ENCODE measurements at places on chromosomes 2 and 18.

DNA sequence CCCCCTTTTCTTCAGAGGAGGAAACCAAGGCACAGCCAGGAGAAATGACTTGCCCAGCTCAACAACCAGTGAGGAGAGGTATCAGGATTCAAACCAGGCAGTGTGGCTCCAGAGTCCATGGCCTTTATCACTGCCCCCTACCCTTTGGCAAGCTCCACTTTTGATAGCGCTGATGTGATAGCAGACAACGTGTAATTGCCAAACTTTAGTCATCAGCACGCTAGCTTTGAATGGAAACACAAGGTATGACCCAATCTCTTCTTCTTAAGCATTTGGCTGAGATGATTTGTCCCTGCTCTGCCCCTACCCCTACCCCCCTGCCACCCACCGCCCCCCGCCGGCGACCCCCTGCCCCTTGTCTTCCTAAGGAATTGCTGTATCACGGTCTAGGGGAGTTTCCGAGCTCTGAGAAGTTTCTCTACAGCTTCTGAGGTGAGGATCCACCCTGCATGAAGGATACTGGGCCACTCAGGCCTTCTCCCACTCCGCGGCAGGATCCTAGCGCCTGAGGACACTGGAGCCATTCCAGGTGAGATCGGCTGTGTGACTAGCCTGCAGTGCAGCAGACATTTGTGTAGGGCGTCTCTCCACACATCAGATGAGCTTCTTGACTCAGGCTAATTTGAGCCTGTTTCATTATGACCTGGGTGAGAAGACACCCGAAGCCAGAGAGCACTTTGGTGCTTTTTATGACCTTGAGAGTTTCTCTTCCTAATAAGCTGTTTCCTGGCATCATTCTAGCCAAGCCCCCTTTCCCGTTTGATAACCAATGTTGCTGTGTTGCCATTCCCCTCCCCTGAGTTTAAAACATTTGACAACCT, 75.1 kb upstream of the MAP4K4 start:
- DNase-seq, result no peak

- peak; percentile 4 for DNase-seq
These were observed 59.9 kb upstream of the SNTG2 start for GRCh38 chr2:890791-891190.

- no peak for DNase-seq
These were observed 105.1 kb downstream of the DYSF start for GRCh38 chr2:71558300-71559051.

DNA sequence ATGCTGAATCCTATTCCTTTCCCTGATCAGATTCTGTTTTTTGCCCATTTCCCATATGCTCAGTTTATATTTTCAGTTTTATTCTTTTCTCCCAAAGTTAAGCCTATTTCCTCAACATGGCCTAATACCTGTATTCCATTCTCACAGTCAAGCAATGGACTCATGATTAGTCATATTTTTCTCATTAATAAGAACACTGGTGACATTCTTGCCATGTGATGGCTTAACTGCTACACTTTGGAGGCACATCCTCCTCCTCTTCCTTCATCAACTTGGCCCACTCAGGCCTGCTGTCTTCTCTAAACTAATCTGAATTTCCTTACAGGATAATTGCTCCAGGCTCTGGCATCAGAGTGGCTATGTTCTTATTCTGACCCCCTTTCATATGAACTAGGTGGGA, 679.2 kb downstream of the NYAP2 start:
- no peak for DNase-seq

- DNase-seq, result peak; percentile 70
These were observed 227.8 kb upstream of the RBBP8 start for GRCh38 chr18:22705328-22705727.

DNA sequence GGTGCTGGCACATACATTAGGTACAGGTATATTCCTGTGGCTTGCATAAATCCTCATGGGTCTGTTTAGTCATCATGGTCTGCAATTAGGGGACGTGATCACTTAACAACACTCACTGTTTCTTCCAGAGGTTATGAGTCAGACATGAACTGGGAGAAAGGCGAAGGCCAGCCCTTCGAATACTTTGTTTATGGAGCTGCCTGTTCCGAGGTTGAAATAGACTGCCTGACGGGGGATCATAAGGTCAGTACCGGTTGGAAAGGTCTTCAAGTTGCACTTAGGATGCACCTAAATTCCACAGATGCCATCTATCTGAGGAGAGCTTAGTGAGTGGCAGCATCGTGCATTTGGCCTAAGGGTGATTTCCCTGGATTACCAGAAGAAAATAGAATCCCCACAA, 76.9 kb downstream of the AOX1 start:
- peak; percentile 27 for DNase-seq

- DNase-seq, result no peak
These were observed 189.2 kb downstream of the SMAD7 start for GRCh38 chr18:48761582-48761981.

DNA sequence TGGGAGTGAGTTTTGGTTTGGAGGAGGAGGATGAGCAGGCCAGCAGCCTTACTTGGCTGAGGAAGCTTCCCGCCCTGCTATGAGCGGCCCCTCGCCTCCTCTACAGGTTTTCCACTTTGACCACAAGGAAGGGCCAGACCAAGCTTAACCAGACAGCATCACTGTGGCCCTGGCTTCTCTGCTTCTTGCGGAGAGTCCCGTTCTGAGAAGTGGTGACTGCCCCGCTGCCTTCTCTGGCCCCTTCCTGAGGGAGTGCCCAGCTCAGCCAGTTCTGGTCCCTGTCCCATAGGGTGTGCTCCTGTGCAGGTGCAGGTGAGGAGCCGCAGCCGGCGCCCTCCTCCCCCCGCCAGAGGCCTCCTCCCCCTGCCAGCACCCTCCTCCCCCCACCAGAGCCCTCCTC, 101.0 kb downstream of the FAM210A start:
- no peak for DNase-seq

GRCh38 chr2:71063216-71063615, 5.2 kb upstream of the NAGK start:
- DNase-seq, result no peak

- no peak for DNase-seq
These were observed 60.5 kb downstream of the AQP12A start for GRCh38 chr2:240752209-240752608.

DNA sequence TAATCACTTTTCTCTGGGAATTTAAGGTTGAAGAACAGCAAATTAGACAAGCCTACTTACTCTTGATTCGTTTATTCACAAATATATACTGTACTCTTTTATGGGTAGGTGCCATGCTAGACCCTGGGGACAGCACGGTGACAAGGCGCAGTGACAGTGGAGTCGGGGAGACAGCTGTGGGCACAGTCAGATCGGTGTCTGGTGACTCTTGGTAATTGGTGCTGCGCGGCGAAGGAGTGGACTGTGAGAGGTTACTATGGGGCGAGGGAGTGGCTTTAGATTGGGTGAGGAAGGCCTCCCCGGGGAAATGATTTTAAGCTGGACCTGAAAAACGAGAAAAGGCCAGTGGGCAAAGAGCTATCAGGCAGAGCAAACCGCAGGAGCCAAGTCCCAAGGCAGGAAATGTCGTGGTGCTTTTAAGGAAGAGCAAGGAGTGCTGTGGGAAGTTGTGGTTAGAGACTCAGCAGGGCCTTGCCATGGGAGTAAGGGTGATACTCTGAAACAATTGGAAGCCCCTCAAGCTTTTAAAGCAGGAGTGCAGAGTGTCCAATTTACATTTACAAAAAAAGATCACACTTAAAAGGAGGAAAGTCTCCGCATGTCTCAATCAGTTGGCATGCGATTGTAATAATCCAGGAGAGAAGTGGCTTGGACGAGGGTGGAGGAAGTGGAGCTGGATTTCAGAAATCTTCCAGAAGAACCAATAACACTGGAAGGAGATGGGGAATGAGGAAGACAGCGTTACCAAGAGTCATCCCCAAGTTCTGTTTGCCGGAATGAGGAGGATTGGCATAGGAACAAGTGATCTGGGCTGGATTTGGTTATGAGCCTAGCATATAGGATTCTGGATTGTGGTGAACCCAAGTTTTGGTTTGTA, 36.1 kb upstream of the TXNDC2 start:
- DNase-seq, result no peak

DNA sequence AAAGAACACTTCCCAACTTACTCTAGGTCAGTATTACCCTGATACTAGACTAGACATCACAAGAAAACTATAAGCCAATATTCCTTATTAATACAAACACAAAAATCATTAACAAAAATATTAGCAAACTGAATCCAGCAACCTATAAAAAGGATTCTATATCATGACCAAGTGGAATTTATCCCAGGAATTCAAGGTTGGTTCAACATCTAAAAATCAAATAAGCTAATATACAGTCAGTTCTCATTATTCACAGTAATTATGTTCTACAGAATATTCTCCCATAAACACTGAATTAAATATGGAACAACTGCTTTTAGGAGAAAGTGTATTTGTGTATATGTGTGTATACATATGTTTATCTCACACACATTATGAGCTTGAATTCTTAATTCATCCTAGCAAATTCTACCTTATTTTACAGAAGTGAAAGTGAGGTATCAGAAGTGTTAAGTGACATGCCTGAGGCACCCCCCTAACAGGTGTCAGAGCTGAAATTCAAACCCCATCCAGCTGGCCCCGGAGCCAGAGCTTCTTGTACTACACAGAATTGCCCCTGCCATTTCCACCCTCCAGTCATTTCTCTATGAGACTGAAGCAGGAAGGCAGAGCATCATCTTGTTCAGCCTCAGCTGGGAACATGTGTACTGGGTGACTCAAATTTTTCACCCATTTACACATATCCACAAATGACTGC, 77.8 kb downstream of the MALT1 start:
- DNase-seq, result no peak

DNA sequence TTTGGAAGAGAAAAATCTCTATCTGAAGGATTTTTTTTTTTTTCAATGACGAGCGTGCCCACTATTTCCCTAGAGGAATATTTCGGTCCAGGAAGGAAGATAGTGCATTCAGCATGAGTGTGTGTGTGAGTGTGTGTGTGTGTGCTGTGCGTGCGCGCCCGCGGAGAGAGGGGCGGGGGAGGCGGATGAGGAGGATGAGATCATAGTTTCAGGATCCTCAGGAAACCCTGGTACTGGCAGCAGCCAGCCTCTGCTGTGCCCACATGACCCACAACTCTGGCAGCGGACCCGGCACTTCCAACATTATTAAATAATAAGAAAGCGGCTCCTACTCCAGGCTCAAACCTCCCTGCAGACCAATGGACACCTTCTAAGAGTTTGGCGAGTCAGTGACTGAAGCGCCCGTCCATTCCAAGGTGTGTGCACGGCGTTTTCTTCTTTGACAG, 217.0 kb upstream of the DTNA start:
- DNase-seq, result peak; percentile 61

DNA sequence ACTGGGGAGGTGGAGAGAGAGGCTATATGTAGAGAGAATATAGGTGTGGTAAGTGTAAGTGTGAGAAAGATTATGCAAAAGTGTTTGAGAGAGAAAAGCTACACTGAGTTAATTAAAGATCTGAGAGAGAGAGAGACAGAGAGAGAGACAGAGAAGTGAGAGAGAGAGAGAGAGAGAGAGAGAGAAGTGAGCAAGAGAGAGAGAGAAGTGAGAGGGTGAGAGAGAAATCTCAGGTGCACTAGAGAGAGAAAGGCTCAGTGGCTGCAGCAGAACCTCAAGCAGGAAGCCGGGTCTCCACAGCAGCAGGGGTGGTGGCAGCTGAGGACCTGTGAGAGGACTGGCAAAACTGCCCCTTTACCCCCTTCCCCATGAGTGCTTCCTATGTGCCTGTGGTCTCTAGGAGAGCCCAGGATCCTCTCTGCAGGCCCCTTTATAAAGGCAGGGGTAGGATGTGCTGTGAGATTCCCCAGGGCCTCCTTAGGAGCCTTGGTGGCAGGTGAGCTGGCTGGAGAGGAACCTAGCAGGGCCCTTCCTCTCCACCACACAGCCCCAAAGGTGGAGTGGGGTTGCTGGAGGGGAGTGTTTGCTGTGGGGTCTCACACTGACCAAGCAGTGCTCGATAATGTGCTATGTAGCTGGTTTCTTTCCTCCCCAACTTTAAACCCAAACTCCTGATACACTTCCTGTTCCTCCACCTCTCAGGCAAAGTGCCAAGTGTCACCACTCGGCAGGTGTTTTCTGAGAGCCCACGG, 52.6 kb downstream of the SLC4A5 start:
- DNase-seq, result no peak

GRCh38 chr18:36759167-36759776, 69.5 kb downstream of the TPGS2 start:
- no peak for DNase-seq

- peak; percentile 96 for DNase-seq
These were observed 24.7 kb upstream of the NRP2 start for GRCh38 chr2:205657579-205657978.

- DNase-seq, result no peak
These were observed 78.6 kb upstream of the HPCAL1 start for GRCh38 chr2:10223932-10224720.

DNA sequence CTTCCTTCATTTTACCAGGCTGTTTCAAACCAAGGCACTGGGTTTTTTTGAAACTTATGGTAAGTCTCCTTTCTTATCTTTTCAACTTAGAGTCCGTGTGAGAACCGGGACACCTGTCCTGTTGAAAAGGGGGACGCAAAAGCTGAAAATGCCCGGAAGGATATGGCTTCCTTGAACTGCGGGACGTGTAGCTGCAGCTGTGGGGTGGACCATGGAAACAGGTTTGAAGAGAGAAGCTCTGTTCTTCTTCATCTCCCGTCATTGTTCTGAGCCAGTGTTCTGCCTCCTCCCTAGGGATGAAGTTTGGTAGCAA, 29.5 kb upstream of the DNAJC27 start:
- DNase-seq, result no peak

GRCh38 chr2:218327451-218328210, 29.0 kb upstream of the CATIP start:
- no peak for DNase-seq

DNA sequence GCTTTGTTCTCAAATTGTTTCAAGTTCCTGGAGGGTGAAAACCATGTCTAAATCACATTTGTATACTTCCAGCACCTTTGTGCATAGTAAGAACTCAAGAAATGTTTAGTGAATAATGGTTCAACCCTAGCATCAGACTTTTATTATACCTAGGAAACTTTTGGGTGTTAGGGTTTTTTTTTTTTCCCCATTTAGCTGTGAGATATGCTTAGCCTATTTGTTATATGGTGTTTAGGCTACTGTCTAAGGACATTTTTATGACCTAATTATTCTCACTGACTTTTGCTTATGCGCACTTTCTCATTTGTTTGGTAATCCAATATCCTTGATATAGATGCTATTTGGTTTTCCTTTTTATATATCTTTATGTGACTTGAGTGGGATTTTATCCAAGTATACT, 164.7 kb downstream of the PHLPP1 start:
- DNase-seq, result no peak

DNA sequence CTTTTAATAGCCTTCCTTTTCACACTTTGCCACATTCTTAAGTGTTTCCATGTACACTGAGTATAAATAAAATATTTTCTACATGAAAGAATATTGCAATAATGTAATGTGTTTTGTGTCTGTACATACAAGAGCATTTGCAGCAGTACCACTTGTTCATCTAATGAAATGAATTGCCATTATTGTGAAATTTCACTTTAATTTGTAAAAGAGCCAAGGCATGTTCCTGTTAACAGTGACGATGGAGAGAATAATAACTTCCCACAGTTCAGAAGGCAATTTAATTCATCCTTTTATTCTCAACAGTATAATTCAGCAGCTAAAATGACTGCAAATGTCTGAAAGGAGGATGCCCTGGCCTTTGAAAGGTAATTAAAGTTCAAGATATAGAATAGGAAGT, 853.9 kb downstream of the LRRTM4 start:
- DNase-seq, result no peak

GRCh38 chr2:31012406-31012805, 125.8 kb downstream of the GALNT14 start:
- no peak for DNase-seq
